Dermis microvascular lymphatic vessel endothelial cell (primary cell): ENCODE measurements at places on chromosomes 12 and 14.

- peak; percentile 50 for DNase-seq
Measured at GRCh38 chr12:3035171-3035570, 42.0 kb upstream of the TSPAN9 start.

DNA sequence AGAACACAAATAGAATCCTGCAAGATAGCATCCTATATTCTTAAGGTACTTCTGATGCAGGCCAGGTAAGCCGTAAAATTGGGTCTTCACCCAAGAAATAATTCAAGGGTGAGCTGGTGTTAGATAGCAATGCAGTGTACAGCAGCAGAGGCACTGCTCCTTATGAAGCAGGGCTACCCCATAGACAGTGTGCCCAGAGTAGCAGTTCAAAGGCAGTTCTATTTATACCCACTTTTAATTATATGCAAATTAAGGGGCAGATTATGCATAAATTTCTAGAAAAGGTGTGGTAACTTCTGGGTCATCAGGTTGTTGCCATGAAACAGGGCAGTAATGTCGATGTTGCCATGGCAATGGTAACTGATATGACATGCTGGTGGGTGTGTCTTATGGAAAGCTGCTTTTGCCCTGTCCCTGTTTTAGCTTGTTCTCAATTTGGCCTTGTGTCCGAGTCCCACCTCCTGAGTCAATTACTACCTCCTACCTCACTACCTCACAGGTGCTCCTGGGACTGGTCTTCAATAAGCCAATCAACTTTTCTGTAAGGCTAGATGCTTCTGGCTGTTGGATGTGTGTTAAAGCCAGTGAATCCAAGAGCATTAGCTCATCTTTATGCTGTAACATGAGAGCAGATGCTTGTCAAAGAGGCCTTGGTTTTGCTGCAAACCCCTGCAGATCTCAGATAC, 61.0 kb downstream of the PPM1A start:
- no peak for DNase-seq

- DNase-seq = peak; percentile 77
Measured at GRCh38 chr12:6092784-6093722, 31.4 kb downstream of the VWF start.

DNA sequence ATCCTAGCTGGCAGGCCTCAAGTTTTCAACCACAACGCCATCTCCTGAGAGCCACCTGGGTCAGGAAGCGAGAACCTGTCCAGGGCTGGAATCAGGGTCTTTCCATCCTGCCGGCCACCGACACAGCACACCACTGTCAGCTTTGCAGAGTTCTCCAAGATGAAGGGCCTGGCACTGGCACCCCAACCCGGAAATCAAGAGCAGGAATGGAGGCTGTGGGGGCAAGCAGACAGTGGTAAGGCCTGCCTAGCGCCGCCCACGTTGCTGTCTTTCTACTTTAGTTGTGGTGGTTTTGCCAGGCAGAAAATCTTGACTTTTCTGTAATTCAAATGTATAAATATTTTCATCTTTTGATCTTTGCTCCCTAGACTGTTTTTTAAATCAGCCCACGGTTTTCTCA, 90.7 kb downstream of the ITPK1 start:
- DNase-seq = no peak

DNA sequence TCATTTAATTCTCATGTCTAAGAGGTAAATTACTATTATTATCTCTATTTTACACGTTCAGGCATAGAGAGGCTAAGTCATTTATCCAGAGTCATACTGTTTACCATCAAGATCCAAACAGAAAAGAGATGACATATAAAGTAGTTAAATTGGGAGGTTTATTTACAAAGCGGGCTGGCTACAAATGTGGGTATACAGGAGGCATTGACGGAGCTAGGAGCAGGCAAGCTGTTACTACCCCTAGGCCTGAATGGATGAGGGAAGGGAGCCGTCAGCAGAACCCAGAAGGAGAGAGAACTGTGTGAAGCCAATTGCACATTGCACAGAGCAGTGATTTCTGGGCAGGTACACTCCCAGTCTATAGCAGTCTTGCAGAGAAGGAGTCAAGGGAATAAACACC, 39.8 kb downstream of the DACT1 start:
- no peak for DNase-seq

- DNase-seq = no peak
Measured at GRCh38 chr12:24966951-24967564, 18.2 kb upstream of the BCAT1 start.

DNA sequence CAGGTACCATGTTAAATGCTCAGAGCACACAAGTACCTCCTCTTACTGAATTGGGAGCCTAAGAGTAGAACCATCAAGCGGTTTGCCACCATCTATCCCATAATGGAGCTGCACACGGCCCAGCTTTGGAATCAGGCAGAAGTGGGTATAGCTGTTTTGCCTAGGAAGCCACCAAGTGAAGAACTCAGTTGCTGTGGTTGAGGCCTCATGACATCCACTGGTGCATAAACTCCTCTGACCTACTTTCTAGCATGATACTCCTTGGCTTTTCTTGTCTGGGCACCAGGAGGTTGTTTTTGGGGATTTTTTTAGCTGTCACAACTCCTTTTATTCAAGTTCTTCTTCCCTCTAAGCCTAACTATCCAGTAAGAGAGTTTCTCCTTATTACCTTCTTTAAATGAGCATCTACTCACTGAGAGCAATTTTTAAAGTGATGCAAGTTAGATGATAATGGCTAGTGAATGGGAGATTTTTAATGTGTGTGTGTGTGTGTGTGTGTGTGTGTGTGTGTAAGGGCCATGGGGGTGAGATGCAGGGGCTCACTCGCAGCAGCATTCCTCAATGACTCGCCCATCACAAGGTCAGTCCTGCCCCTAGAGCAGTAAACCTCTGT, 20.9 kb upstream of the KRAS start:
- DNase-seq = no peak

GRCh38 chr12:106956048-106956578, 406 bp downstream of the TMEM263 start:
- no peak for DNase-seq

DNA sequence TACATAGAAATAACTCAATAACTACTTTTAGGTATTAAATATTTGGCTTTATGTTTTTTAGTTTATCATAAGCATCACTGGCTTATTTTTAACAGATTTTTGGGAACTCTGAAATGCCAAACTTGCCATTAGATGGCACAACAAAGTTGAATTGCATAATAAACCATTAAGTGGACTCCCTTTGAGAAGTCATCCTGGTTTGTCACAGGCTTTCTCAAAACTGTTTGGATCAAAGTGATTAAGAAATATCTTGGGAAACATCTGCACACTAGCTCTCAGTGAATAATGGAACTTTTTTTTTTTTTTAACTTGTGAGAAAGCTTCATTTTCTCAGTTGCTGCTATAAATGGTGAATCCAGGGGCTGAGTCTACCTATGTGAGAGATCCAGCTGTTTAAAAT, 4.3 kb downstream of the SLC16A7 start:
- DNase-seq = no peak

DNA sequence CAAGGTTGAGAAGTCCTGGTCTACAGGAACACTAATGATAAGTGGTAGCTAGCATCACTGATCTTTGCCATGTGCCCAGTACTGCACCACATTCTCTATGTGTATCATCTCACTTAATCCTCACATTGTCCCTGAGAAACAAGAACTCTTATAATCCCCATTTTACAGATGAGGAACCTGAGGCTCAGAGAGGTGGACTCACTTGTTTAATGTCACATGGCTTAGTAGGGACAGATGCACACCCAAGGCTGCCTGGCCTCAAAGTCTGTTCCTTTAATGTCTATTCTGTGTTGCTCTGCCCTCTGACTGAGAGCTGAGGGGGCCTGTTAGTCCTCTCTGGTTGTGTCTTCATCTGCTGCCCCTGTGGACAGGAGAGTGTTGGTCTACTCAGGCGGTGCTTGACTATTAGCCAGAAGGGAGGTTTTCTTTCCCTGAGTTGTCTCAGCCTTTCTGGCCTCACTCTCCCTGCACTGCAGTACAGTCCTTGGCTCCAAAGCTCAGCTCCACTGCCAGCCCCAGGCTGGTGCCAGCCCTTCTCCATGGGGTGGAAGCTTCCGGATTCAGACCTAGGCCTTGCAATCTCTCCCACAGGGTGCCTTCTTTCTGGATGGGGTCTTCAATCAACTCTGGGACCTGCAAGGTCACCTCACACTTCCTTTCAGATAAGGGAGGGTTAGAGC, 4.9 kb upstream of the DYNLL1 start:
- DNase-seq = no peak

- DNase-seq = no peak
Measured at GRCh38 chr12:26231921-26232320, 36.5 kb downstream of the SSPN start.

- DNase-seq = no peak
Measured at GRCh38 chr12:112796067-112796466, 4.5 kb downstream of the RPH3A start.

DNA sequence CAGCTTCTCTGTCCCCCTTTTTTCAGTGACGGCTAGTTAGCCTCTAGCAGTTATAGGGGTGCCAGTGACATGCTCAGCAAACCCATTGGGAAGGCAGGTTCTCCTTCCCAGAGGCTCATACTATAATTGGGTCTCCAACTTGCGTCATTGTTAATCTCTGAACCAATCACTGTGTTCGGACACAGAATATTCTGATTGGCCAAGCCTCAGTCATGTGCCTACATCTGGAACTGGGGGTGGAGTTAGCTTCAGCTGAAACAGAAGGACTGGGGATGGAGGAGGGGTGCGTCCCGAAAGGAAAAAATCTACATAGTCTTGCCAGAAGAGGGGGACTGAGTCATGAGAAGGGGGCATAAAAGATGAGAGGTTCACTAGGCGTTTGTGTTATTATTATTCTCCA, 165.6 kb downstream of the SUDS3 start:
- no peak for DNase-seq

- no peak for DNase-seq
Measured at GRCh38 chr12:101763246-101763931, 24.1 kb upstream of the SYCP3 start.

DNA sequence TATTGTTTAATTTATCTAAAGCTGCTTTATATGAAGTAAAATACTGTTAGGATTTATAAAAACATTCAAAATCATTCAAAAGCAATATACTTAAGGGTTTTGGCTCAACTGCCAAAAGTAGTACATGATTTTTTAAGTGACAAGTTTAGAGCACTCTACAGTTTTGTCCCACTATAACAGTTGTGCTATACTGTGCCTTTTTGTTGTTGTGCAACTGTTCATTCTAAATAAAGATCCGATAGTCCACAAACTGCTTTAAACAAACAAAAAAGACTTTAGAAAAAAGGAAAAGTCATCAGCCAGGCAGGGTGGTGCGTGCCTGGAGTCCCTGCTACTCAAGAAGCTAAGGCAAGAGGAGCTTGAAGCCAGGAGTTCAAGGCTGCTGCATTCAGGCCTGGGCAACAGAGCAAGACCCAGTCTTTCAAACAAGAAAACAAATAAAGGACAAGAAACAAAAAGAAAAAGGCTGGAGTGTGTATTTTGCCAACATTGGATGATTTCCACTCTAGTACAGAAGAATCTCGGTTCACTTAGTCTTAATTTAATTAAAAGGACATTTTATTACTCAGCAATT, 7.3 kb downstream of the C2CD5 start:
- DNase-seq = no peak

GRCh38 chr12:22624548-22624869, 462 bp upstream of the ETNK1 start:
- DNase-seq = no peak

DNA sequence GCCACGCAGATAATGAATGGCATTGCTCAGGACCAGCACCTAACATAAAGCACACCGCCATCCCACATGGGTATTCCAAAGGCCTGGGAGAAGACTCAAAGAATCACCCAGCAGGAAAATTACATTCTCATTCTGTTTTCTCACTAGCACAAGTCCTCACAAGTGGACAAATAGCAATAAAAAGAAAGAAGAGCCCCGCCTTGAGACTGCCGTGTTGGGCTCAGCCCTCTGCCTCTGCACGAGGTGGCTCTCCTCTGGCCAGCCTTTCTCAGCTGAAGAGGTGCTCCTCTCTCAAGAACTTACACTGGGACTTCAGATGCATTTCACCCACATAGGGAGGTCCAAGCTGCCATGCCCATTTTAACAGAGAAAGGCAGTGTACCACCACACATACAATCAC, 207.5 kb downstream of the SPTSSA start:
- no peak for DNase-seq

DNA sequence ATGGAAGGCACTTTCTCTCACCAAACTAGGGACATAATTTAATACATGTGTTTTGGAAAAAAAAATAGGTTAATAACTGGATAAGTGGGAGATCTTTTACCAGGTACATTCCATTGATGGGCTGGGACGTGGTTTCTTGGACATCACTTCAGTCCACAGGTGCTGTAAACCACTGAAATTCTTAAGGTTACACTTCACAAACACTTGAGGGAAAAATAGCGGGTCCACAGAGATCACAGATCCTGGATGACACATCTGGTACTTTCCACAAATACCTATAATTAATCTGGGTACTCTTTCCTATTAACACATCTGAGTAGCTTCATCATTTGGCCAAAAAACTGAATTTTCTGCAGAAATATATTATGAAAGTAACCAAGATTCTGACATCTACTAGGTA, 85.0 kb downstream of the POLR3B start:
- no peak for DNase-seq

DNA sequence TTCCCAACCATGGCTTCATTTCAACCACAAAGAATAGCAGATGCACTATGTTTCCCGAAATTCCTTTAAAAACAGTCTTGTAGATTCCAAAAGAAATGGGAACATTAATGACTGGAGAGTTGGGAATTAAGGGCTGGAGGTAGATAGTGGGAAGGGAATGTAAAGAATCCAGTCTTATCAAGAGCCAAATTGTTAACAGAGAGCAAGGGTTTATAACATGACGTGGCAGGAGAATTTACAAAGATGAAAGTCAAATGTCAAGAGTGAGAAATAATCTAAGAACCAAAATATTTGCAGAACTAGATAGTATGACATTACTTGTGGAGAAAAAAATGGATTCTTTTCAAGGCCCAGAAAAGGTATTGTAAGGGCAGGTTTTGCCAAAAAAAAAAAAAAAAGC, 200.9 kb downstream of the GRIN2B start:
- no peak for DNase-seq

DNA sequence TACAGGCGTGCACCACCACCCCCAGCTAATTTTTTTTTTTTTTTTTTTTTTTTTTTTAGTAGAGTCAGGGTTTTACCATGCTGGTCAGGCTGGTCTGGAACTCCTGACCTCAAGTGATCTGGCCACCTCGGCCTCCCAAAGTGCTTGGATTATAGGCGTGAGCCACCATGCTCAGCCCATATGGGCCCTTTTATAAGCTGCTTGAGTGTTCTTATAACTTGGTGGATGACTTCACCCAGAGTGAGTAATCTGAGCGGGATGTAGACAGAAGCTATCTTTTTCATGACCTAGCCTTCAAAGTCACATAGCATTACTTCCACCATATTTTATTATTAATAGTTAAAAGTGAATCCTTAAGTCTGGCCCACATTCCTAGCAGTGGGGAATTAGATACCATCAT, 16.4 kb downstream of the BBOF1 start:
- no peak for DNase-seq

- no peak for DNase-seq
Measured at GRCh38 chr12:59185295-59185694, 265.0 kb upstream of the LRIG3 start.

GRCh38 chr12:86724716-86725115, 468.5 kb upstream of the MGAT4C start:
- no peak for DNase-seq
